RPMI7951 (cell line): ENCODE measurements at places on chromosomes 16 and 17. TPM values are rescaled to one million over a fixed set of nuclear protein-coding genes. Genes with fewer than 3 reads are reported as not detected.

The PERCC1 gene
- total RNA-seq: not detected in 2 replicates

The GP1BA gene
- not detected in 2 replicates for total RNA-seq

The CACNG3 gene
- total RNA-seq: not detected in 2 replicates

The STRADA gene
- total RNA-seq: 10.1 and 13.7 TPM in 2 replicates
